ENCODE measurements at places on chromosomes 3 and 15.

DNA sequence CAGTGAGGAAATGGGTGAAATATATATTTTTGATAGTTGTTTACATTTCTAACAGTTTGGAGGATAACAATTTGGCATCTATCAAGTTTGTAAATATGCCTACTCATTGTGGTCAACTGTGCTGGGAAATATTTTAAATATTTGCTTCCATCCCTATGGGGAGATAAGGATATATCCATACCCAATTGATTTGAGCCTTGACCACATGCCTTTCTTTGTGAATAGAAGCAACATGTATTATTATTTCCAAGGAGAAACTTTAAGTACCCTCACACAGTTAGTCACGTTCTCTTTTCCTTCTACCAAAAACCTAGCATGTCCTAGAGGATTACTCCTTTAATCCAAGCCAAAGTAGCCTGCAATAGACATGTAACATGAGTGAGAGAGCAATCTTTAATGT lies 245.4 kb upstream of the CBLB start:
- no peak for DNase-seq

DNA sequence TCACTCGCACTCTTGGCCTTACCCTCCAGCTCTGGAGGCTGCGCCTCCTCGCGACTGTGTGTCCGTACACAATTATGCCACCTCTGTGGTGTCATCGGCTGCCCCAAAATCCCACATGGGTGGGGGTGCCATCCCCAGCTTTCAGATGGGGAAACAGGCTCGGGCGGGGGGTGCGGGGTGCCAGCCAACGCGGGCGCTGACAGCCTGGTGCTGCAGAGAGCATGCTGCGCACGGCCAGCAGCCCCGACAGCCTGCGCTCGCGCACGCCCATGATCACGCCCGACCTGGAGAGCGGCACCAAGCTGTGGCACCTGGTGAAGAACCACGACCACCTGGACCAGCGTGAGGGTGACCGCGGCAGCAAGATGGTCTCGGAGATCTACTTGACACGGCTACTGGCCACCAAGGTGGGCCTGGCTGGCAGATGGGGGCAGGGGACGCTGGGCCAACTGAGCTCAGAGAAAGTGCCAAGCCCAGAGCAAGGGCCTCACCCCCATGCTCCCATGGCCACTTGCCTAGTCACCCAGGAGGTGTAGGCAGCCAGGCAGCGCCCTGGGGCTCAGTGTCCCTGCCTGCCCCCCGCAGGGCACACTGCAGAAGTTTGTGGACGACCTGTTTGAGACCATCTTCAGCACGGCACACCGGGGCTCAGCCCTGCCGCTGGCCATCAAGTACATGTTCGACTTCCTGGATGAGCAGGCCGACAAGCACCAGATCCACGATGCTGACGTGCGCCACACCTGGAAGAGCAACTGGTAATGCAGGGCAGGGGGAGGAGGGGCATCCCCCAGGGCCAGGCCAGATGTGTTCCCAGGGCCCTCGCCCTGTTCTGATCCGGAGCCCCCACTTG lies 47.0 kb downstream of the PLXNA1 start:
- no peak for DNase-seq

DNA sequence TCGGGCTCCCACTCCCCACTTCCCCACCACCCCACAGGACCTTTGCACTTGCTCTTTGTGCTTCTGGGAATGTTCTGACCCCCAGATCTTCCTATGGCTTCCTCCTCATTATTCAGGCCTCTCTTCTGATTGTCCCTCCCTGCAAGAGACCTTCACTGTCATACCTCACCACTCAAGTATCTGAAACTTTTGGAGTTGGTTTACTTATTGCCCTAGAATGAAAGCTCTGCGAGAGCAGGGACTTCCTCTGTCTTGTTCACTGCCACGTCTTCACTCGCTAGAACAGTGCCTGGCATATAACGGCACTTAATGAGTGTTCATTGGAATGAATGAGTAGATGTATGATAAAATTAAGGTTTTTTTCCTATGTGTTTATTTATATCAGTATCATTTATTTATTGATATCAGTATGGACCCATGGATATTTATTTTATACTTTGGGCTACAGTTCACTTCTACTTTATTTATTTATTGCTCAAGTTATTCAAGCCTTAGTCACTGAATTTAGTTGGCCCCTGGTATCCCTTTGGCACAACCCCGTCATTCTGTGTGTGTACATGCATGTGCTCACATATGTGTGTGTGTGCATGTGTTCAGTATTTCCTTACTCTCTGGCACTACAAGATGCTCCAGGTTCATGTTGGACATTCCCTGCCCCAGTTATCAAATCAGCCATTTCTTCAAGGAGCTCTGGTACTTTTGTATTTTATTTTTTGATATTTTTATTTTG lies 197.6 kb downstream of the THSD4 start:
- DNase-seq, result no peak

GRCh38 chr15:31489801-31490646 lies 163.4 kb downstream of the KLF13 start:
- peak; percentile 72 for DNase-seq

DNA sequence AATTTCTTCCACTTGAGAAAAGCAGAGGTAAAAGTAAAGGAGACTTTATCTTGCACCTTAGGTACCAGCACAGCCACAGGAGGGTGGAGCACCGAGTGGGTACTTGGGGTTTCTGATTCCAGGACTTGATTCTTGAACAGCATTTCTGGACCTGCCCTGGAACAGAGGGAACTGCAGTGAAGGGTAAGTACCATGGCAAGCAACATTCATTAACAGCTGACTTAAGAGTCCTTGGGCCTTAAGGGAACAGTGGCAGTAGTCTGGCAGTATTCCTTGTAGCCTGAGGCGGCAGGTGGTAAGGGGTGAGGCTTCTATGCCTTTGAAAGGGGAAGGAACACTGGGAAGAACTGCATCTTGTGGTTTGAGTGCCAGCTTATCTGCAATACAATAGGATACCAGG lies 551.9 kb downstream of the RSL24D1 start:
- DNase-seq, result no peak

DNA sequence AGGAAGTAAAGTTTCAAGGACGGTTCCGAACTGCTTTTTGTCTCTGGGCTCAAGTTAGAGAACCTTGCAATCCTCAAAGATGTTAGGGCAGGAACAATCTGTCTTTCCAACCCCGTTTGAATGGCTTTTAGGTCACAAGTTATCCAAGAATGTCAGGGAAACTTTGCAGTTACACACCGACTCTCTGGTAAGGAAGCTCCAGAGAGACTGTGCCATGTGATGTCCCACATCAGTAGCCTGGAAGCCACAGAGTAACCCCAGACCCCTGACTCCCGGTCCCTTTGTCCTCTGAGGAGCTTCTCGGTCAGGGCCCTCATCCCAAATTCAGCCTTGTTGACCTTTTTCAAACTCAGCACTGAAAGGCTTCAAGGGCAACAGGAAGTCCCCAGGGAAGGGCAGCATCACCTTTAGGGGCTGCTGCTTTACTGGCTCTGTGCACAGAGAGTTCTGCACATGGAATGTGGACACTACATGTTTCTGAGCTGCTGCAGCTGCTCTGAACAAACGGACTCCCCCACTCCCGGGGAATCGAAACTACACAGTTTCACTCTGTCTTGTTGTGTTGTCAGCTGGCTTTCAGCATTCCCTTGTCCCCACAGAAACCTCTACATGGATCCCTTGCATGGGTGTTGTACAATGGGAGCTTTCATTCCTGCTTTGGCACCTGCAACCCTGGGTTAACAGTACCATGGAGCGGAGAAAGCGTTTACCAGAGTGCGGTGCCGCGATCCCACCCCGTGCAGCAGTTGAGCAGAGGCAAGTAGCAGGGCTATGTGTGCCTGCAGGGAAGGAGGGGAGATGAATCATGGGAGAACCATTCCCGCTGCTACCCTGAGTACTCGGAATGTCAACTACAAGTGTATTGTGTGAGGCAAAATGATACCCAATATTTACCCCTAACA lies 408.2 kb upstream of the THBS1 start:
- DNase-seq, result no peak

DNA sequence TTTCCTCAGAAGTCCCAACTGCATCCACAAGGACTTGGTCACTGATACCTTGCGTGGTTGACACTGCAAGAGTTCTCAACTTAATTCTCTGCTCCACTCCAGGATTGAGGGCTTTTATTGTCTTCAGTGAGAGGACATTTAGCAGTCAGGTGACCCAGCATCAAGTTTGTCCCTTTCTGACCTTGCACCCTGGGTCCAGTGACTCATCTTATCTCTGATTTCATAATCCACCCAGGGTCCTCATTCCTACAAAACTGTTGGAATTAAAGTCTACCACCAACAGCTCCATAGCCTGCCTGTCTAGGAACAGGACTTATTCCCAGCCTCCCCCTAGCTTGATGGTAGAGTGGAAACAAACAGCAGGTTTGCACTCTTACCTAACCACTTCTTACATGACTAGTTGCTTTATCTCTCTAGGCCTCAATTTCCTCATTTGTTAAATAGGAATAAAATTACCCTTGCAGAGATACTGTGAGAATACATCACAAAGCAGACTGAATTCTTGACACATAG lies 151.3 kb upstream of the LPP start:
- DNase-seq, result no peak

- no peak for DNase-seq
These were observed 84.1 kb downstream of the AAGAB start for GRCh38 chr15:67170143-67170925.

GRCh38 chr15:56960116-56960515 lies 41.7 kb downstream of the TCF12 start:
- no peak for DNase-seq

DNA sequence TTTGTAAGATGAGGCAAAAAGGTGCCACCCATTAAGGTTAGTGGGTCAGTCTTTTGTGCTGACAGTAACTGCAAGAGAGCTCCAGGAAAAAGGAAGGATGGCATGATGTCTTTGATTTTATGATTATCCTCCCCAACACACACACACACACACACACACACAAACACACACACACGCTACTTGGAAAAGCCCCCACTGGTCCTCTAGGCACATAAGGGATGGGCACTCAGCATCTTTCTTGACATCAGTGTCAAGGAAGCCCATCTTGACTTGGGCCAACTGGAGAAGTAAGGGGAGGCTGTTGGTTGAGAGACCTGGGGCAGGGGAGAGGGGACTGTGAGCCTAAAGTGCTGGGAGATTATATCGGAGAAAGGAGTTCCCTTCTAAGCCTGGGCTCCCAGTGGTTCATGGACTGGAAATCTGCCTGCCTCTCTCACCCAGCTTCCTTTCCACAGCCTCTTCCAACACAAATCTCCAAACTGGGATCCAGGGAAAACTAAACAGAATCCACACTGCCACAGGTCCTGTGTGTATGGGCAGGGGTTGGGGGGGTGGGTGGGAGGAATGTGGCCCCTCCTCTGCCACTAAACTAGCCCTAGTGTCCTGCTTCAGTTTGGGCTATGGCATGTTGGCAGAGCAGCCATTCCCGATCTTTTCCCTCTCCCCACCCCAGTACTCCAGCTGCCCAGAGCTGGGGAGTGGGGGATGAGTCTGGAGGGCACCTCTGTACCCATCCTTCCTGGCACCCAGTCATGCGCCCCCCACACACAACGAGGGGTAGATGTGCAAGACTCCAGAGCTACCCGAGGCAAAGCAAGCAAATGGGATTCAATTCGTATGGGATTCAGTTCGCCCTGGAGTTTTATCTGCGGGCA lies 1.6 kb downstream of the AMOTL2 start:
- no peak for DNase-seq

DNA sequence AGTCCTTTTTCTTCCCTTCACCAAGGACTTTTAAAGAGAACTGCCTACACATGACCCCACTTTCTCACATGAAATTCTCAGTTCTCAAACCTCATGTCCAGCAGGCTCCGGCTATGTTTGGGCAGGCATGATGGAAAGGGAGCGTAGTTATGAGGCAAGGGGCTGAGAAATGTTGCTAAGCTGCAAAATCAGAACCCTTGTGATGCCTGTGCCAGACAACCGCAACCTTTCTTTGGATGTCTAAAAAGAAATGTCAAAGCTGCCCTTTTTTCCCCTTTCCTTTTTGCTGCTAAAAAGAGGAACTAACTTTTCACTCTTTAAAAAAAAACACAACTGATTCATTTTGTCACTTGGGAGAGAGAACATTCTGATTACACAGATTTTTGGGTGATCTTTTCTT lies 19.2 kb downstream of the GNB4 start:
- DNase-seq, result no peak

DNA sequence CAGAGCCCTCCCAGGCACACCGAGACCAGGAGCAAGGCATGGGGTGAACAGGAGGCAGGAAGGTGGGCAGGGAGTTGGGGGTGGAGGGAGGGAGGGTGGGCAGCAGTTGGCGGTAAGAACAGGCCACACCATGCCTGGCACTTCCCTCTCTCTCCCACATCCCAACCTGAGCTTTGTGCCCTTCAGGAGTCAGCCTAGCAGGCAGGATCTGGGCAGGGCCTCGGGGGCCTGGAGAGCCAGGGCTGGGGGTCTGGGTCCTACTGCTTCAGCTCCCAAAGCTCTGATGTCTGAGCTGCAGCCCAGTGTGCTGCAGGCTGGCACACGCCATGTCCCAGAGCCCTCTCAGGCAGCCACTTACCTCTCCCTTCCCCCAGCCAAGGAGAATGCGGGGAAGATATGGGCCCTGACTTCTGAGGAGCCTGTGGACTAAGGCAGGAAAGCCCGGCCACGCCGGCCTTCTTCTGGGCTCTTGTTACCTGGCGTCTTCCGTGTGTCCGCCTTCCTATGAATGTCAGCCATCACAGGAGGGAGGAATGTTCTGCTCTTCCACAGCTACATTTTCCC lies 2.9 kb upstream of the MYL3 start:
- DNase-seq, result no peak

- DNase-seq, result no peak
These were observed 16.2 kb downstream of the ACVR2B start for GRCh38 chr3:38469852-38470251.

DNA sequence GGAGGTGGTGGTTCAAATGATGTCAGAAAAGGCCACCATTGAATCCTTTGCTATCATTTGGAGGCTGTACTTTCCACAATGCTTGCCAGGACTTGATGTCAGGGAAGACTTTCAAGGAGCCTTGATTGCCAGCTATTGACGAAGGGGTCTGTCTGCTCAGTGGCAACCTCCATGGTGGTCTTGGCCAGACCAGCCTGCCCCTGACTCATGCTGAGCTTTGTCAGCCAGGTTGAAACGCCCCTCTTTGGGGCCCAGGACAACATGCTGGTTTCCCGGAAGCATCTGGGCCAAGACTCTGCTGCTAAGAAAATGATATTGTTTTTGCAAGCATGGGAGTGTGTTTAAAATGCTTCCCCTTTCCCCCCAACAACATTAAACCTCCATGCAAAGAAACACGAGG lies 26.7 kb downstream of the CGNL1 start:
- DNase-seq, result no peak

All from T47D (cell line).